ENCODE measurements at places on chromosomes 11 and 22.

- DNase-seq: no peak
Observed at GRCh38 chr11:5593146-5593545, 3.3 kb upstream of the TRIM6 start.

- no peak for DNase-seq
Observed at GRCh38 chr11:81707881-81708280, 1025.8 kb downstream of the FAM181B start.

GRCh38 chr22:20138417-20138738, 6.8 kb downstream of the ZDHHC8 start:
- DNase-seq: no peak

- DNase-seq: no peak
Observed at GRCh38 chr11:83035070-83035854, 36.4 kb downstream of the RAB30 start.
